Chondrocyte (in vitro differentiated cells): ENCODE measurements at places on chromosomes 2 and 18. TPM values are rescaled to one million over a fixed set of nuclear protein-coding genes. Genes with fewer than 3 reads are reported as not detected.

GRCh38 chr2:6968319-6969100 lies 51.3 kb downstream of the RNF144A start:
- no peak for DNase-seq
- H3K36me3 ChIP-seq: peaks cover 6% of the 10 kb centered on the region
- H3K4me1 ChIP-seq: peaks cover 4% of the 10 kb centered on the region
- no peak overlapping the region for H3K27ac ChIP-seq
- no peak overlapping the region for H3K4me3 ChIP-seq
- H3K27me3 ChIP-seq: no peaks in the 10 kb centered on the region

- peak overlapping the region; percentile 51 for H3K4me3 ChIP-seq
- H3K27me3 ChIP-seq: no peaks in the 10 kb centered on the region
- DNase-seq: no peak
- peaks cover 20% of the 10 kb centered on the region for H3K36me3 ChIP-seq
Measured at GRCh38 chr2:207143215-207144172, 22.3 kb downstream of the KLF7 start.

GRCh38 chr18:59468821-59469220 lies 109.8 kb upstream of the LMAN1 start:
- H3K36me3 ChIP-seq: no peaks in the 10 kb centered on the region
- no peaks in the 10 kb centered on the region for H3K4me1 ChIP-seq
- H3K27me3 ChIP-seq: peaks cover 1% of the 10 kb centered on the region
- no peak for DNase-seq
- H3K27ac ChIP-seq: no peak overlapping the region

- no peak overlapping the region for H3K27ac ChIP-seq
- no peaks in the 10 kb centered on the region for H3K36me3 ChIP-seq
- no peak for DNase-seq
- no peak overlapping the region for H3K4me3 ChIP-seq
- H3K4me1 ChIP-seq: no peaks in the 10 kb centered on the region
Measured at GRCh38 chr2:132984731-132985130, 314.7 kb upstream of the LYPD1 start.

- H3K27ac ChIP-seq: no peak overlapping the region
- no peaks in the 10 kb centered on the region for H3K27me3 ChIP-seq
- DNase-seq: no peak
- no peak overlapping the region for H3K4me3 ChIP-seq
- peaks cover 5% of the 10 kb centered on the region for H3K4me1 ChIP-seq
- peaks cover 7% of the 10 kb centered on the region for H3K36me3 ChIP-seq
Measured at GRCh38 chr2:157305723-157306110, 19.9 kb downstream of the ERMN start.

- H3K4me1 ChIP-seq: peaks cover 9% of the 10 kb centered on the region
- no peak overlapping the region for H3K4me3 ChIP-seq
- no peaks in the 10 kb centered on the region for H3K27me3 ChIP-seq
- H3K36me3 ChIP-seq: no peaks in the 10 kb centered on the region
- no peak for DNase-seq
Measured at GRCh38 chr2:134431838-134432434, 178.1 kb downstream of the MGAT5 start.

DNA sequence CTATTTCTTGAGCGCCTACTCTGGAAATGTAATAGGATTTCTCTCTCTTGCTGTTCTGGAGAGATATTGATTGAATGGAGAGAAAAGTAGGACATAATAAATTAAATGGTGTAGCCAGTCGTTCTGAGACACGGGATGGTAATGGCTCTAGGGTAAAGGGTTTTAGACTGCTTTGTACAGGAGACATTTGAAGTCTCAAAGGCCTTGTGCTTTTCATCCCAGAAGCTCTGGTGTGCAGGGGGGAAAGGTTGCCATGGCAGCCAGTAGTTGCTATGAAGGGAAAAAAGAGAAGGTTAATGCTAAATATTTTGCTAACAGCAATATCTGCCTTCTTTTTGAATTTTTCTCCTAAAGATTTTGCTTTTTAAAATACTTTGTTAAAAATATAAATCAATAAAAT lies 359.3 kb downstream of the RIT2 start:
- no peak for DNase-seq
- no peaks in the 10 kb centered on the region for H3K36me3 ChIP-seq
- H3K27me3 ChIP-seq: no peaks in the 10 kb centered on the region

- no peak for DNase-seq
- no peak overlapping the region for H3K27ac ChIP-seq
- H3K27me3 ChIP-seq: no peaks in the 10 kb centered on the region
- peaks cover 2% of the 10 kb centered on the region for H3K4me1 ChIP-seq
- H3K36me3 ChIP-seq: peaks cover 7% of the 10 kb centered on the region
- H3K4me3 ChIP-seq: no peak overlapping the region
Measured at GRCh38 chr2:30620102-30620501, 173.1 kb downstream of the LCLAT1 start.

DNA sequence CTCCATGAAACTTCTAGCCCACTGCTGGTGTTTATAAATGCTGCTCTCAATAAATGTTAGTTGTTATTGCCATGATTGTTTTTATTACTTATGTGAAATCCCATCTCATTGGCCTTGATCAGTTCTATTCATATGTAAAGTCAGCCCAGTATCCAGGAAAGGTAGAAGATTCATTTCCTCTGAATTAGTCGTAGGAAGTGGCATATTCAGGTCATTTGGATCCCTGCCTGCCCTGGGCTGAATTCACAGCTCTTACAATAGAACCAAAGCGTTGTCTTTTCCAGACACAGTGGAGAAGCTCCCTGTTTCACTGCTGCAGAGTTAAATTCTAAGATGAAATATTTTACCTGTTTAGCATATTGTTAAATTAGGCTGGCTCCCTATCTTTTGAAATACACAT lies 70.3 kb downstream of the MAIP1 start:
- no peak for DNase-seq
- H3K4me3 ChIP-seq: no peak overlapping the region
- peaks cover 19% of the 10 kb centered on the region for H3K4me1 ChIP-seq
- H3K27ac ChIP-seq: no peak overlapping the region

GRCh38 chr2:8235419-8235818 lies 446.4 kb upstream of the ID2 start:
- H3K27me3 ChIP-seq: peaks cover 5% of the 10 kb centered on the region
- H3K27ac ChIP-seq: no peak overlapping the region
- H3K4me3 ChIP-seq: no peak overlapping the region
- no peaks in the 10 kb centered on the region for H3K4me1 ChIP-seq
- DNase-seq: no peak
- H3K36me3 ChIP-seq: no peaks in the 10 kb centered on the region

- no peaks in the 10 kb centered on the region for H3K36me3 ChIP-seq
- H3K4me1 ChIP-seq: no peaks in the 10 kb centered on the region
- no peak for DNase-seq
- no peak overlapping the region for H3K4me3 ChIP-seq
- no peak overlapping the region for H3K27ac ChIP-seq
- peaks cover 10% of the 10 kb centered on the region for H3K27me3 ChIP-seq
Measured at GRCh38 chr2:139438478-139438877, 658.3 kb upstream of the NXPH2 start.

DNA sequence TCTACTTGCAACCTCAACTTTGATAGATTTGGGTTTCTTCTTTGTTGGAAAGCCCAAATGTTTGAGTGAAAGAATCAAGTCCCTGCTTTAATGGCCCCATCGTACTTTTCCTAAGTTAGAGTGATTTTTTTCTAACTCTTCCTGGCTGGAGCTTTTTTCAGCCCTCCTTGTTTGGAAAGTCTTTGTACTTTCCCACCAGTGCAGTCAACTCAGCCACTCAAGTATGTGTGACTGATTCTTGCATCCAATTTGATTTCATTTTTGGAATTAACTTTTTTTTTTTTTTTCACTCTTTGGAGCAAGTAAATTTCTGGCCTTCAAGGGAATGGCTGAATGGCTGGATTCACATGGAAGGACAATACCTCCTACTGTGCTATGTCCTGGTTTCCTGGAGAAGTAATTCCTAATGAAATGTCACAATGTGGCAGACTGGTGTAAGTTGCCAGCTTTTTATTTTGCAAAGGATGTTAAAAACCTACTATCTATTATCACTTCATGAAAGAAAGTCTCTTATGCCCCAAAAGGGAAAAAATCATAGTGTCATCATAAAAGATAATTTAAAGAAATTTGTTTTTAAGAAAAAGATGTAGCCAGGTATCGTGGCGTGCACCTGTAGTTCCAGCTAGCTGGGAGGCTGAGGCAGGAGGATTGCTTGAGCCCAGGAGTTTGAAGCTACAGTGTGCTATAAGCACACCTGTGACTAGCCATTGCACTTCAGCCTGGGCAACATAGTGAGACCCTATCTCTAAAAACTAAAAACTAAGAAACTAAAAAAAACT lies 76.0 kb upstream of the ZFP36L2 start:
- H3K4me1 ChIP-seq: peaks cover 43% of the 10 kb centered on the region
- H3K4me3 ChIP-seq: no peak overlapping the region
- peak overlapping the region; percentile 63 for H3K27ac ChIP-seq
- no peak for DNase-seq
- H3K27me3 ChIP-seq: no peaks in the 10 kb centered on the region

DNA sequence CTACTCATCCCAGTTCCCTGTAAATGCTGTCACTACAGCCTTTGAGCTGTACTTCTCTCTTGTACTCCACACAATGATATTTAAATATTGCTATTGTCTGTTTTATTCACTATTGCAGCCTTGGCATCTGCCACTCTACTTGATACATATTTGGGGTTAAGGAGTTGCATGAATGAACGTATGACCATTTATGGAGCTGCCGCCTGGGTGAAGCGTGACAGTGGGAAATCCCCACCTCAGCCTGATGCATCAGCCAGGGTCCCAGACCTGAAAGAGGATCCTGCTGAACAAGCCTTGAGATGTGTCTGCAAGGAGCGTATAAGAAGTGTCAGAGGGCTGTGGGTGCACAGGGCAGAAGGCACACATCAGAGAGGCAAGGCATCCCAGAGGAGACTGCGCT lies 39.1 kb downstream of the MRPL35 start:
- H3K4me3 ChIP-seq: no peak overlapping the region
- no peaks in the 10 kb centered on the region for H3K36me3 ChIP-seq
- H3K4me1 ChIP-seq: no peaks in the 10 kb centered on the region
- no peak overlapping the region for H3K27ac ChIP-seq

- DNase-seq: no peak
- H3K27ac ChIP-seq: no peak overlapping the region
- H3K4me3 ChIP-seq: no peak overlapping the region
Measured at GRCh38 chr2:181621779-181622490, 35.0 kb downstream of the CERKL start.

- no peaks in the 10 kb centered on the region for H3K27me3 ChIP-seq
- no peaks in the 10 kb centered on the region for H3K36me3 ChIP-seq
- H3K4me3 ChIP-seq: peak overlapping the region; percentile 56
- peaks cover 17% of the 10 kb centered on the region for H3K4me1 ChIP-seq
- H3K27ac ChIP-seq: peak overlapping the region; percentile 78
Measured at GRCh38 chr18:79520478-79521390, 125.0 kb downstream of the NFATC1 start.

DNA sequence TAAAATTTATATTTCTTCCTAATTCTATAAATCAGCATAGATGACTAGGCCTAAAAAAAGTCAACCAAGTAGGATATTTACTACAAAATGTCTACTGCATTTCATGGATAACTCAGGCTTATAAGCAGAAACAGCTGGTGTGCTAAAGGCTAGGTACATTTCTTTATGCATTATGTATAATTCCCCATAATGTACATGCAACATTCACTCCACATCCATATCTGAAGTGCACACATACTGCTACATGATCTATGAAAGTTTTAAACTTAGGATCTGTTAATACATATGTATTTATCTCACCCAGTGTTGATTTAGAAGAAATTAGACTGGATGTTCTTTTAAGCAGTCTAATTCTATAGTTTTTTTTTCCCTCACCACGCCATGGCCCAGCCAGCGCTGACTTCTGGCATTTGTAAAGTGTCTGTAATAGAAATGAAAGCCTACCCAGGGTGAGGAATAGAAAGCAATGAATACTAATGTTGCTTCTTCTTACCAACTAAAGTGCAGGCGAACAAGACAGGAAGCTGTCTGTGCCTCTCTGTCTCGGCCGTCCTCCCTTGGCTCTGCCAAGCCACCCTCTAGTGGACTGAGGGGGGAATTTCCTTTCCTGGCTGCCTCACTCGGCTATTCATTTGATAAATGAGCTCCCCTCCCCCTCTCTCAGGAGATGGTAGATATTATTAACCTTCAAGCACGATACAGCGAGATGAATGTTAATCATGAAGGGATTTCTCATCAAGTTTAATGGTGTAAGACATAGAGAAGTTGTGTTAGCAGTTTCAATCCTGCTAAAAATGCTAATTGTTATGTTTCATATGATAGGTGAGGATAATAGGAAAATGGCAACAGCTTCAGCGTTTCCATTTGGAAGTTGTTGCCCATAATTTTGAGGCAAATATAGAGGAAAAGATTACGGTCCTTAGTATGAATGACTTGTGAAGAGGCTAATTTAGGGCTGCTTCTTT lies 384.5 kb downstream of the MTX2 start:
- peaks cover 52% of the 10 kb centered on the region for H3K27me3 ChIP-seq
- H3K27ac ChIP-seq: no peak overlapping the region
- DNase-seq: no peak
- H3K4me3 ChIP-seq: no peak overlapping the region

- peaks cover 29% of the 10 kb centered on the region for H3K27me3 ChIP-seq
- H3K4me3 ChIP-seq: no peak overlapping the region
- H3K36me3 ChIP-seq: no peaks in the 10 kb centered on the region
- H3K4me1 ChIP-seq: no peaks in the 10 kb centered on the region
- DNase-seq: no peak
Measured at GRCh38 chr2:108079736-108080135, 93.4 kb downstream of the SLC5A7 start.

DNA sequence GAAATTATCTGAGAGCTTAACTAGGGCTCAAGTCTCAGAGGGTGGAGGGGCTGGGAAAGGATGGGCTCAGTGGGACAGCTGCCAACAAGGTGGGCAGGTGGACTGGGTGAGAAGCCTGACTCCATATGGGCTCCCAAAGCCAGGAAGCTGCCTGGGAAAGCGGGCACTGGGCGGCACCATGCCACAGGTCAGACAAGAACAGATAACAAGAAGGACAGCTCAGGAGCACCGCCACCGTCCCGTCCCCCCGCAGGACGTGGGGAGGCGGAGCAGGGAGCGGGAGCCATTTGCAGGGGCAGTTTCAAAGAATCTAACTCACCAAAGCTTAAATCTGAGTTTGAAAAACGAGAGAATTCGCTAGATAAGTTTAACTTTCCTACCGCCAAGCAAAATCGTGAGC lies 45.6 kb downstream of the NETO1 start:
- H3K27me3 ChIP-seq: peaks cover 2% of the 10 kb centered on the region
- no peak overlapping the region for H3K27ac ChIP-seq
- H3K36me3 ChIP-seq: no peaks in the 10 kb centered on the region
- H3K4me1 ChIP-seq: no peaks in the 10 kb centered on the region

- H3K27ac ChIP-seq: no peak overlapping the region
- no peaks in the 10 kb centered on the region for H3K27me3 ChIP-seq
- no peaks in the 10 kb centered on the region for H3K36me3 ChIP-seq
- no peak overlapping the region for H3K4me3 ChIP-seq
- no peak for DNase-seq
- H3K4me1 ChIP-seq: peaks cover 19% of the 10 kb centered on the region
Measured at GRCh38 chr2:159792036-159792435, 6.0 kb downstream of the CD302 start.

The CIDEA gene
- not detected in 3 replicates for total RNA-seq

The TCF23 gene
- total RNA-seq: not detected in 3 replicates

The INPP5D gene
- total RNA-seq: 0.20 to 0.48 TPM (median 0.21 TPM) in 3 replicates

The GPC1 gene
- total RNA-seq: 261 to 354 TPM (median 264 TPM) in 3 replicates

The CABYR gene
- 8.1 to 11.5 TPM (median 9.8 TPM) in 3 replicates for total RNA-seq

The KRCC1 gene
- total RNA-seq: 22.8 to 29.3 TPM (median 25.3 TPM) in 3 replicates

The STAT4 gene
- total RNA-seq: 1.3 to 12.4 TPM (median 11.5 TPM) in 3 replicates

The POTEI gene
- 0.07 to 1.2 TPM (median 1.0 TPM) in 3 replicates for total RNA-seq
